ENCODE measurements at places on chromosomes 16 and 17.
A peak's percentile ranks its signal among the peaks of the same experiment; 100 is the strongest.

DNA sequence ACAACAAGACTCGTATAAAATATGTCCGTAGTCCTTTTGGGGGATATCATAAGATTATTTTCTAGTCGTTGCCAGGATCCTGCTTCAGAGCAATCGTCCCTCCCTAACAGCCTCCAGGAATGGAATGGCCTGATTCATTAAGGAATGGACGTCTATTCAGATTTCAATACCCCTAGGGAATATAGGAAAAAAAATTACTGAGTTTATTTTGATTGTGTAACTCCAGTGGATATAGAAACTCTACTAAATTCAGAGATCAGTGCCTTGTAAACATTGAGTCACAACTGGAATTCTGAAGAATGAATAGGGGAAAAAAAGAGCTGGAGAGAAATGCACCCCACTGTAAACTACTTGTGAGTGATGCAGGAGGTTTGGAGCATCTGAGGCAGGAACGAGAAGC is 1171.5 kb upstream of the GOT2 start:
- peak; percentile 85 for DNase-seq

GRCh38 chr16:80442779-80443178 is 98.0 kb upstream of the DYNLRB2 start:
- DNase-seq, result no peak

DNA sequence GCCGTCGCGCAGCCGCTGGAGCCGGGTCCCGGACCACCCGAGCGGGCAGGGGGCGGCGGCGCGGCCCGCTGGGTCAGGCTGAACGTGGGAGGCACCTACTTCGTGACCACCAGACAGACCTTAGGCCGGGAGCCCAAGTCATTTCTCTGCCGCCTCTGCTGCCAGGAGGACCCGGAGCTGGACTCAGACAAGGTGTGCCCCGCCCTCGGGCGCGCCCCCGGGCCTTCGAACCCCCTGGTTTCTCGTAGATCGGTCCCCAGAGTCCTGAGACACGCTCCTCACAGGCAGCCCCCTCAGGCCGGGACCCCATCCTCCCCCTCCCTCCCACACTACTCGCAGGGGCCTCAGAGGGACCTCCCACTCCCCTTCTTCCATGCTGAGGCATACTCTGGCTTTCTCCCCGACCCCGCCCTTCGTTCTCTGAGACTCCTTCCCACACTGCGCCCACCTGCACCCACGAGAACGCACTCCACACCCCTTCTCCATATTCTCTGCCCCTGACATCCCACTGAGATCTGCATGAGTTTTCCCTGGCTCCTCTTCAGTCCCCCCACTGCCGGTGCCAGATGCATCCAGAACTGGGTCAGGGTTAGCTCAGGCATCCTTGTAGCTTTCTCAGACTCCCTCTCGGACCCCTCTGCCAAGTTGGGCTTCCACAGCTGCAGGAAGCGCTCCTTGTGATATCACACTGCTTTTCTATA is 523 bp downstream of the KCTD2 start:
- DNase-seq, result peak; percentile 44

DNA sequence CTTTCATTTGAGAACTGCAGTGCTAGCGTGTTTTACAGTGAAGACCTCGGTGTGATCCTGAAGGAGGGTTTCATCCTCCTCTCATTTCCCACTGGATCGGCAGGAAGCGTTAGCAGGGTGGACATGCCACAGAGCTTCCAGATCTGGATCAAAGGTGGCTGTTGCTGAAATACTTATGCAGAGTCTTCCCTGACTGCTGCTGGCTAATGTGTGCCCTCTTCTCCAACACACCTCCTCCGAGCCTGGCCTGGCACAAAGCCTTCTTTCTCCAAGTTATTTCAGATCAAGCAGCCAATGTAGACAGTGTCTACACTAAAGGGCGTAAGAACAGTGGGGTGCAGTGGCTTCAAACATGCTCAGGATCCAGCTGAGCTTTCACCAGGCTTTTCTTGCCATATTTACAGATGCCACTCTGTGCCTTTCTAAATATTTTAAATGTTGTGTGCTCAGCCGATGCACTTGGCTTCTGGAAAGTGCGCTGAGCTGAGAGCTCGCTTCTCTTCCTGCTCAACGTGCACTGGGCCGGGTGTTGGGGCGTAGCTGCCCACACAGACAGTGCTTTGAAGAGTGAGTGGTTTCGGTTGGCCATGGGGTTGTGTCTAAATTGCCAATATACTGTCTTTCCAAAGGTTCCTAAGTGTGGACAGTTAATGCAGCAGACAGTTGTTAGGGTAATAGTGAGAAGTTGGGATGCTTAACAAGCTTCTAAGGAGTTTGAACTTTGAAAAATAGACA is 2.1 kb downstream of the ZNF750 start:
- no peak for DNase-seq

GRCh38 chr17:8532021-8532420 is 96.3 kb downstream of the NDEL1 start:
- no peak for DNase-seq

All from muscle of back (tissue), 13 donors.